Large intestine (tissue), 12 donors: ENCODE measurements at places on chromosomes 4 and X. TPM values are rescaled to one million over a fixed set of nuclear protein-coding genes. Genes with fewer than 3 reads are reported as not detected.

The CDKL2 gene
- polyA plus RNA-seq: 1.6 TPM

The POLA1 gene
- polyA plus RNA-seq: 10.4 TPM

The DIPK2B gene
- polyA plus RNA-seq: 6.3 TPM

The NPFFR2 gene
- polyA plus RNA-seq: not detected

The NSG1 gene
- polyA plus RNA-seq: 30.1 TPM

The USP17L20 gene
- not detected for polyA plus RNA-seq

DNA sequence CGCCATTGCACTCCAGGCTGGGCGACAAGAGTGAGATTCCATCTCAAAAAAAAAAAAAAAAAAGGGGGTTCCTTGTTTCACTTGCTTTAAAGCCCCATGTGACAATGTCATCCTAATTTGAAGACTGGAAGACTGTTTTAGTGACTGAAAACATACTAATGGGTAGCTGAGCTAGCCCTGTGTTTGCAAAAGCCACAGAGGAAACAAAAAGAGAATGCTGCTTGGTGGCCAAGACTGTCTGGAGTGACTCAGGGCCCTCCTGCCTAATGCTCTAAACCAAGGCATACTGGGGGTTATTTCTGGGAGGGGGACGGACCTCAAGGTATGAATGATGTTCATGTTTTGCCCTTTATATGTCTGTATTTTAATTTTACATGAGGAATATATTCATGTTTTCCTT is 16.0 kb downstream of the HPSE start:
- no peak for DNase-seq

DNA sequence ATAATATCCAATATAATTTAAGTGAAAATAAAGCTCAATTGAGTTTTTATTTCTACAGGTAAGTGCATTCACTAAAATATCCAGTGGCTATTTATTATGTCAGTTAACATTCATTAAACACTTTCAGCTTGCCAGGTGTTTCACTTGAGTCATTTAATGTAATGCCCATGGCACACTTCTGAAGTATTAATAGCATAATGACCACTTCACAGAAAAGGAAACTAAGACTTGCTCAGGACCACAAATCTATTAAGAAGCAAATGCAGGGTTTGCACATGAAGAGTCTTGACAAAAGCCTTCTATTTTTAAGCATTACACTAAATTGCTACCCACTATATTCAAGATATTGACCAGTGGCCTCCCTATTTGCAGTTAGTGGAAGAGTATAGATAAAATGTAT is 612.7 kb downstream of the KCTD8 start:
- DNase-seq: no peak

DNA sequence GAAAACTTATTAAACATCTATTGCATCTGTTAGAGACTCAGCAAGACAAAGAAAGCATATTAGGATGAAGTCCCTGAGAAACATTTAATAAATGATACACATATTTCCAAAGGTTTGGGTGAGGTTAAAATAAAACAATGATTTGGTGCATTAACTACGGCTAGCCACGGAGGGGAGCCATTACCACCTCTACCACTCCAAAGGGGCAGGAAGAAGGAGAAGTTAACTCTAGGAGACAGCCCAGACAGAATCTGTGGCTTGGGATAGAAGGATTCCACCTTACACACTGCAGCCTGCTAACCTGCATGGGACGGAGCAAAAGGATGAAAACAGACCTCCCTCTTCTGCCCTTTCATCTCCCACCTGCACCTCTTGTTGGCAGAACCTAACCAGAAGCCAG is 189.1 kb upstream of the C1QTNF7 start:
- no peak for DNase-seq

DNA sequence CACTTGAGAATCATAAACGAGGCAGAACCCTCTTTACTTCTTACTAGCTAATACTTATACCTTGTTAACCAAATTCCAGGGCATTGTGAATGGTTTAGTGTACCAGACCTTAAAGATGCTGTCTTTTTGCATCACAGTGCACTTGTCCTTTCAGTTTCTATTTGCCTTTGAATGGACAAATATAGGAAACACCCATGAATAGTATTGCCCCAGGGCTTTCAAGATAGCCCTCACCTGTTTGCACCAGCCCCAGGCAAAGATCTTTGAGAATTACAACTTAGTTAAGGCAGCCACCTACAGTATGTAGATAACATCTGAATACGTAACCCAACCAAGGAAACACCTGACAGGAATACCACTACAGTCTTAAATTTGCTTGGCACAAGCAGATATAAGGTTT is 60.8 kb upstream of the CT45A1 start:
- DNase-seq: no peak

DNA sequence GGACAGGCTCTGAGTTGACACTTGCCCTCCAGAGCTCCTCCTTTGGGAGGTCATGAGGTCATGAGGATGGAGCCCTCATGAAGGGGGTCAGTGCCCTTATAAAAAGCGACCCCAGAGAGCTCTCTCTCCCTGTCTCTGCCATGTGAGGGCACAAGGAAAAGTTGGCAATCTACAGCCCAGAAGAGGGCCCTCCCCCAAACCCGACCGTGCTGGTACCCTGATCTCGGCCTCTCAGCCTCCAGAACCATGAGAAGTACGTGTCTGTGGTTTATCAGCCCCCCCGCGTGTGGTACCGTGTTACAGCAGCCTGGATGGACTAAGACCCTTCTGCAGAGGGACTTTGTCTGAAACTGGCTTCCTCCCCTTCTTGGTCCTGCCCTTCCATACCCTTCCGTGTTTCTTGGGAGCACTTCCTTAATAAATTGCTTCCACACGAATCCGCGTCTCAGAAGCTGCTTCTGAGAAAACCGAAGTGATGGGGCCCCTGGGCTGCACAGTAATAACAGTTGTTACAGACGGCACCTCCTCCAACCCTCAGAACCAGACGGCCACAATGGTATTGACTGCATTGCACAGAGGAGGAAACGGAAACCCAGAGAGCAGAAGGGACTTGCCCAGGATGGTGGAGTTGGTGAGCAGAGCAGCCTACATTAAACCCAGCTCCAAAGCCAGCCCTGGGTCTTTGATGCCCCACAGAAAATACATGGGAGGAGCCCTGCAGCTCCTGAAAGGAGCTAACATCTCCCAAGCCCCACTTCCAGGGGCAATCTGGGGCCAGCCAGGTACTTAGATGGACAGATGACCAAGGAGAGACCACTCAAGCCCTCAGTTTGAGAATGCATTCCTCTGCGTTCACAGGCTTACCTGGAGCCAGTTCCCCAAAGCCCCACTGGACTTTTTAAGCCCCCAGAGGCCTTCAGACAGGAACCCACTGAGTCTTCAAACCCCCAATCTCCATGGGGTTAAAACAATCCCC is 242.7 kb downstream of the BCOR start:
- no peak for DNase-seq

GRCh38 chrX:18290200-18290599 is 64.3 kb downstream of the SCML2 start:
- no peak for DNase-seq

DNA sequence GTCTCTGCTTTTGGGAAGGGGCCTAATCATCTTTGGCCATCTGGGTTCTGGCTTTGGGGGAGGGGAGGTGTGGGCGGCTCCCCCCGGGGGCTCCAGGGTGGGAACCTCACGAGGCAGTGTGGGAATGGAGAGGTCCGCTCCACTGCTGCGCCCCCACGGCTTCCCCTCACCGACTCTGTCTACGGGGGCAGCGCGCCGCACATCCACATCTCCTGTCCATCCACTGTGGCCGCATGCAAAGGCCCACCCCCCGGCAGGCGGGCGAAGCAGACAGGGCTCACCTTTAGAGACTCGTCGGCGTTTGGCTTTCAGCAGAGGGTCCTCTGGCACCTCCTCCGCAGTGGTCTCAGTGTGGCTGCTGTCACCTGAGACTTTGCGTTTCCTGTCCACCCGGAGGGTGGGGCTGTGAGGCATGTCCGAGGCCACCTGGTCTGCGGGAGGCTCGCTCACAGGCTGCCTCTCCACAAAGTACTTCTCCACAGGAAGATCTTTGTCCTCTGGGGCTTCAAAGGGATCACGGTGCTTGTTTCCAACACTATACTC is 33.6 kb downstream of the BCOR start:
- peak; percentile 33 for DNase-seq

DNA sequence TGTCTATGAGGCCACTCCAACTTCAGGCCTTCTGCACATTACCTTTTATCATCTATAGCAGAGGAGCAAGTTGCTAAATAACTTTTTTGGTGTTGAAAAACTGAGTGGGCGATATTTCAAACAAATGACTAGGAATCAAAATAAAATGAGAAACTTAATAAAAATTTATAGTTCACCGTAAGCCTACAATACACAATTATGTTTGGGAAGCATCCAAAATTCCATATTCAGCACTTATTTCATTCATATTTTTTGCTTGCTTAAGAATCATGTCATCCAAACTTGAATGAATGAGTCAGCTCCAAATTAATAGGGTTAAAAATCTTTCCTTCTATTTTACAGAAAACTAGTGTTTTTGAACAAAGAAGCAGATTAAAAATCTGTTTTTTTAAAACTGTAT is 119.1 kb downstream of the SH3RF1 start:
- no peak for DNase-seq

DNA sequence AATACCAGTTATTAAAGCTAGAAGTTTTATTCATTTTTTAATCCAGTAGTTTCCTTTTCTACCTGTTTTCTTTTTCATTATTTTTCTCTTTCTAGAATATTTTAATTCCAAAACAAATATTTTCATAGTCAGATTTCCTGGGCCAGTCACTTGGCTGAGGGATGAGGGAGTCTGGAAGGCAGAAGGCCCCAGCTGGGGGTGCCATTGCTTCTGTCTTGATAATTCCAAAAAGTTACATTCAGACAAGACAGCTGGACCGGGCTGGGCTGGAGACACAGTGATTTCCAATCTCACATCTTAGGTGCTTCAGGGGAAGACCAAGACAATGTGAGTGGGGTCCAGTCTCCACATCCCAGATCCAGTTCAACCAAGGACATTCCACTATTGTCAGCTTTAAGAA is 263.5 kb downstream of the TMA16 start:
- DNase-seq: no peak

- DNase-seq: no peak
These were observed 43.2 kb downstream of the DCAF8L2 start for GRCh38 chrX:27633328-27633727.

- DNase-seq: no peak
These were observed 414.1 kb downstream of the ADGRL3 start for GRCh38 chr4:61614231-61614630.

DNA sequence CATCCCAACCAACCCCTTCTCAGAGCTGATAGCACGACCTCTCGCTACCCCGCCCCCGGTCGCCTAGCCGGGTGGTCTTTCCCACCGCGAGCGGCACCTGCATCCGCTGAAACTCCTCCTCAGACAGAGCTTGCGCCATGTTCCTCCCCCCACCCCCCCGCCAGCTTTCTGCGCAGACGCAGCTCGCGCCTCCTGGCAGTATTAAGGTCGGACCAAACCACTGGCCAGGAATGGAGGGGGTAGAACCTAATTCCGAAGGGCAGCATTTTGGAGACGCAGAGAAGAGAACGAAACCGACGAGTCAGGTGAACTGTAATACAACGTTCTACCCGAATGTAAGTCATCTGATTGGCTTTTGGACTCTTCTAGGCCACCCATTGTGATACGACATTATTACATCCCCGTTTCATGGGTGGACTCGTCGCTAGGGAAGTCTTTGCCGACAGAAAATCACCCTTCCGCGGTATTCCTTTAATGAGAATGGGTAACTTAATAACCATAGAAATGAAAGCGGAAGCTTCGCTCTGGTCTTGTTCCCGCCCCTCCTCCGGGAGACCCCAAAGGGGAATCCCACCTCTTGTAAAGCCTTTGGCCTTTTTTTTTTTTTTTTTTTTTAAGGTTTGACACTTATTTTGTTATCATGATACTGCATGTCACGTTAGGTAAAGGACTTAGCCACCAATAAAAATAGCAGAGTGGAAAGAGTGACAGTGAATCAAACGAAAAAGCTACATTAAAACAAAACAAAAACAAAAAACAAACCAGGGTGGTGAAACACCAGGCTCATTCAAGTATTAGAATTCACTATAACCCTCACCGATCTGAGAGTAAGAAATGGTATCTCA is at the start of gene GRIPAP1:
GRIPAP1 (minus strand) TSS at position 174 of the 845 bp plus-strand sequence; CDS start at position 139, 35 bp downstream.
- DNase-seq: peak; percentile 85

GRCh38 chrX:12580548-12580947 is 210.7 kb upstream of the PRPS2 start:
- DNase-seq: no peak

DNA sequence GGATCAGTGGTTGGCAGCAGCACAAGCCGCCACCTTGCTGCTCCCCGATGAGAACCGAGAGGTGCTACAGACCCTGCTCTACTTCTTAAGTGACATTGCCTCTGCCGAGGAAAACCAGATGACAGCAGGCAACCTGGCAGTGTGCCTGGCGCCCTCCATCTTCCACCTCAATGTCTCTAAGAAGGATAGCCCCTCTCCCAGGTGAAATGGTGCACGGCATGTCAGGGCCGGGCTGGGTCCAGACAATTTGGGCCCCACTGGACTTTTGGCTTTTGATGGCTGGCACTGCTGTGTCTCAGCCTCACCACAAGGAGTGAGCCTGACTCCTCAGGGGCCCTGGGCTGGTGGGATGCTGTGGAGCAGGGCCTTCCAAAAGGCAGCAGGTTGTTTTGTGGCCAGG is 74.1 kb downstream of the STARD8 start:
- DNase-seq: no peak

DNA sequence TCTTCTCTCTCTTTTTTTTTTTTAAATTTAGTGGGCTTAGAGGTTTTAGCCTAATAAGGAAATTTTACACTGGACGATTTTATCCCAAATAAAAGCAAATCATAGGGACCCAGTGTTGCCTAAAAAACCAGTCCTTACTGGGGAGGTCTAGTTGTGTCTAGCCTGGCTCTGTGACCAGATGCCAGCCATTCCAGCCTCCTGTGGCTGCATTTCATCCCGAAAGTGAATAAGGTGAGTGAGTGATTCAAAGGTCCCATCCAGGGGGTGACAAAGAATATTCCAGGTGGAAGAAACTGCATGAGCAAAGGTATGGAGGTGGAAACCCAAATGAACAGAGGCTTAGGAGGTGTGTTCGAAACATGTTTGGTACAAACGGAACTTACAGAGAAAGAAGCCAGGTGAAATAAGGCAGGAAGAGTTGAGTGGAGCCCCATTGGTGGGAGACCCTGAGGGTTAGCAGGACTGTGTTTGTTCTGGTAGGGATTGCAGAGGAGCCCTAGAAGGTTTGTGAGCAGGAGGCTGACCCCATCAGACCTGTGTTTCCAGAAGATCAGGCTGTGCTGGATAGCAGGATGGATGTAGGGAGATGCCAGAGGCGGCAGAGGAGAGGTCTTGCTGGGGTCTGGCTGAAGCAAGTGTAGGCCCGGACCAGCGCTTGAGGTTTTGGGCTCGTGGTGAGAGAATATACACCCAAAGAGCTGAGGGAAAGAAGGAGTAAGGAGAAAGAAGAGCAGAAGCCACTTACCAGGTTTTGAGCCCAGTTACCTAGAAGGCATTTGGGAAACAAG is 31.6 kb downstream of the PTTG2 start:
- DNase-seq: no peak

DNA sequence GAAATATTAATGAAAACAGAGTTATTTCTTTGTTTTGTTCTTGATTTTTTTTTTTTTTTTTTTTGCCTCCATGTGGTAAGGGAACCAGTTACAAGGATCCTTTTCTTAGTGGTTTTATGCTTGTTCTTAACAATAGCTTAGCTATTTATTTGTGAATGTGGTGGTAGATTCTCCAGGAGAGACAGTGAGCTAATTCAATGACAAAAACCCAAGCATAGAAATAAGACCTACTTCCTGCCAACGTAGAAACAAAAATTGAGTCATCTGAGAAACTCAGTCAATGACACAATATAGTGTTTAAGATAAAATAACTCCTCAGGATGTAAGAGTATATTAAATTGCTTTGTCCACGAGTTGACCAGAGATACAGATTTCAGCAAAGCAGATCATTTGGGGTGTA is 863.8 kb upstream of the PABPC4L start:
- DNase-seq: no peak

GRCh38 chr4:88949605-88950004 is 107.4 kb downstream of the FAM13A start:
- peak; percentile 14 for DNase-seq
